Neural crest cell (in vitro differentiated cells): ENCODE measurements at places on chromosomes 4 and X. TPM values are rescaled to one million over a fixed set of nuclear protein-coding genes. Genes with fewer than 3 reads are reported as not detected.

H2BW2 gene
- total RNA-seq: 0.20 and 0.51 TPM in 2 replicates

HMGB3 gene
- total RNA-seq: 275 and 277 TPM in 2 replicates

GAB1 gene
- total RNA-seq: 27.2 and 29.2 TPM in 2 replicates

EREG gene
- total RNA-seq: not detected in 2 replicates

ADAM29 gene
- total RNA-seq: not detected in 2 replicates

EDNRA gene
- 5.8 and 6.9 TPM in 2 replicates for total RNA-seq

NXF2 gene
- not detected in 2 replicates for total RNA-seq

C1QTNF7 gene
- total RNA-seq: not detected in 2 replicates

TXK gene
- total RNA-seq: not detected in 2 replicates

RIPPLY1 gene
- not detected in 2 replicates for total RNA-seq

SLC7A11 gene
- 18.7 and 19.2 TPM in 2 replicates for total RNA-seq

SYP gene
- 10.2 and 10.8 TPM in 2 replicates for total RNA-seq

FAT1 gene
- 127 and 130 TPM in 2 replicates for total RNA-seq

RRH gene
- total RNA-seq: 0.16 TPM in 1 of 2 replicates, not detected in the other

PDGFRA gene
- 1.9 and 2.1 TPM in 2 replicates for total RNA-seq

USP53 gene
- 6.4 and 7.1 TPM in 2 replicates for total RNA-seq

TEX11 gene
- not detected in 2 replicates for total RNA-seq

KDR gene
- 0.12 TPM in 1 of 2 replicates, not detected in the other for total RNA-seq

SLC34A2 gene
- not detected in 2 replicates for total RNA-seq

RFC1 gene
- total RNA-seq: 69.3 and 77.4 TPM in 2 replicates

DCAF12L1 gene
- 0.61 and 0.89 TPM in 2 replicates for total RNA-seq

USP17L29 gene
- not detected in 2 replicates for total RNA-seq

MCF2 gene
- 0.23 and 0.34 TPM in 2 replicates for total RNA-seq

RBMXL3 gene
- total RNA-seq: not detected in 2 replicates

SPANXN3 gene
- not detected in 2 replicates for total RNA-seq

PRR32 gene
- not detected in 2 replicates for total RNA-seq

ABLIM2 gene
- 3.8 and 6.8 TPM in 2 replicates for total RNA-seq

IL9R gene
- total RNA-seq: not detected in 2 replicates

MND1 gene
- total RNA-seq: 33.6 and 36.1 TPM in 2 replicates

FAM241A gene
- 0.07 and 0.09 TPM in 2 replicates for total RNA-seq

ADH5 gene
- 252 and 256 TPM in 2 replicates for total RNA-seq

HTRA3 gene
- total RNA-seq: 3.4 and 3.7 TPM in 2 replicates

TLR6 gene
- total RNA-seq: 0.11 and 0.19 TPM in 2 replicates

ELF4 gene
- total RNA-seq: 0.86 and 1.0 TPM in 2 replicates

NPNT gene
- total RNA-seq: not detected in 2 replicates

ADH1C gene
- total RNA-seq: not detected in 2 replicates

CDS1 gene
- total RNA-seq: 1.1 and 1.3 TPM in 2 replicates

CTBP1 gene
- 218 and 219 TPM in 2 replicates for total RNA-seq

ZCCHC18 gene
- 8.7 and 9.3 TPM in 2 replicates for total RNA-seq

DGKK gene
- 0.14 and 0.18 TPM in 2 replicates for total RNA-seq

GPM6B gene
- 119 and 129 TPM in 2 replicates for total RNA-seq

BMPR1B gene
- total RNA-seq: 24.9 and 26.8 TPM in 2 replicates

FRMD7 gene
- 0.21 and 0.52 TPM in 2 replicates for total RNA-seq

TMEM154 gene
- total RNA-seq: 0.44 and 1.3 TPM in 2 replicates

GPC4 gene
- total RNA-seq: 21.1 and 22.3 TPM in 2 replicates

KCND1 gene
- 1.2 TPM in 2 replicates for total RNA-seq

CYP4V2 gene
- 6.4 and 7.1 TPM in 2 replicates for total RNA-seq

CENPVL2 gene
- total RNA-seq: 1.3 and 1.6 TPM in 2 replicates

HEPH gene
- total RNA-seq: 12.2 and 14.0 TPM in 2 replicates

ARHGAP6 gene
- total RNA-seq: 2.3 and 2.7 TPM in 2 replicates
